ENCODE measurements at places on chromosomes 2 and 18.
A peak's percentile ranks its signal among the peaks of the same experiment; 100 is the strongest.

GRCh38 chr2:5173876-5174535 is 518.2 kb upstream of the SOX11 start:
- no peak overlapping the region for H3K27ac ChIP-seq
- no peaks in the 10 kb centered on the region for H3K4me1 ChIP-seq
- H3K36me3 ChIP-seq, result no peaks in the 10 kb centered on the region
- H3K4me3 ChIP-seq, result no peak overlapping the region
- H3K27me3 ChIP-seq, result no peaks in the 10 kb centered on the region

DNA sequence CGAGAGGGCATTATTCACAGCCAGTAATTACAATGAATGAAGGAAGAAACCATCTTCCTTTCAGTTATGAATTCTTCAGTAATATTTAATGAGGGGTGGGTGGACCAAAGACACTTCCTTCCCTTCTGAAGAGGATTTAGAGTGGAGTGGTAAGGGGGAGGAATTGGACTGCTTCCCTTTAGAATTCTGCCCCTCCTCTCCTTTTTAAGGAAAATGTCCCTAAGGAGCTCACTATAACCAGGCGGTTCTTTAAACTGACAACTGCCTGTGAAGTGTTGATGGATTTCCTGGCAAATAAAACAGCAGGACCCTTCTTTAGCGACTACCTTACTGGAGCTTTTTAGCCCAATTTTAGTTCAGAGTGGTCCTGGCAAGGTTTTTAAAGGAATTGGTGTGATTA is 86.4 kb downstream of the LIMS1 start:
- H3K27ac ChIP-seq, result no peak overlapping the region
- no peaks in the 10 kb centered on the region for H3K27me3 ChIP-seq
- H3K4me1 ChIP-seq, result peaks cover 21% of the 10 kb centered on the region
- H3K4me3 ChIP-seq, result no peak overlapping the region

DNA sequence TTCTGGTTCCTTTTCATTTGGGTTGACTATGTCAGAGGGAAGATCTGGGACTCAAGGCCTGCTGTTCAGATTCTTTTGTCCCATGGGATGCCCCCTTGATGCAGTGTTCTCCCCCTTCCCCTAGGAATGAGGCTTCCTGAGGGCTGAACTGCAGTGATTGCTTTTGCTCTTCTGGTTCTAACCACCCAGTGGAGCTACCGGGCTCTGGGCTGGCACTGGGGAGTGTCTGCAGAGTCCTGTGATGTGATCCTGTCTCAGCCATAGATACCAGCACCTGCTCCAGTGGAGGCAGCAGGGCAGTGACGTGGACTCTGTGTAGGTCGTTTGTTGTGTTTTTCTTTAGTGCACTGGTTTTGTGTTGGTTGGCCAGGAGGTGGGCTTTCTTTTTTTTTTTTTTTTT is 32.1 kb upstream of the RHOB start:
- H3K27me3 ChIP-seq, result no peaks in the 10 kb centered on the region
- H3K4me3 ChIP-seq, result no peak overlapping the region
- peak; percentile 7 for DNase-seq
- peaks cover 3% of the 10 kb centered on the region for H3K4me1 ChIP-seq
- no peaks in the 10 kb centered on the region for H3K36me3 ChIP-seq

DNA sequence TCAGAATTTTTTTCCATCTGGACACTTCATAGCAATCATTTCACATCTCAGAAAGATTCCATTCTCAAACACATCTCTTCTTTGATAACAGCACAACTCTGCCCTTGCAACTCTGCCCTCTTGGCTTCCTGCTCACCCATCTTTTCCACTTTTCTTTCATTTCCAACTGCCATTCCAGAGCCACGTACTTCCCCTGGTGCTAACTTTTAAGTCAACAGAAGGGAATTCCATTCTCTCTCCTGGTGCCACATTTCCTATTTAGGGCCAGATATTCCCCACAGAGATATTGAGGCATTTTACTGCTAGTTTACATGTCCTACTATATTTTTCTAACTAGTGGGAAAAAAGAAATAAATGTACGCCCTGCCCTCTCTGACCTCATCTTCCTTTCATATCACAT is 590.2 kb downstream of the ARHGAP15 start:
- H3K36me3 ChIP-seq, result no peaks in the 10 kb centered on the region
- H3K27me3 ChIP-seq, result no peaks in the 10 kb centered on the region
- no peak overlapping the region for H3K4me3 ChIP-seq
- H3K27ac ChIP-seq, result no peak overlapping the region
- no peaks in the 10 kb centered on the region for H3K4me1 ChIP-seq

DNA sequence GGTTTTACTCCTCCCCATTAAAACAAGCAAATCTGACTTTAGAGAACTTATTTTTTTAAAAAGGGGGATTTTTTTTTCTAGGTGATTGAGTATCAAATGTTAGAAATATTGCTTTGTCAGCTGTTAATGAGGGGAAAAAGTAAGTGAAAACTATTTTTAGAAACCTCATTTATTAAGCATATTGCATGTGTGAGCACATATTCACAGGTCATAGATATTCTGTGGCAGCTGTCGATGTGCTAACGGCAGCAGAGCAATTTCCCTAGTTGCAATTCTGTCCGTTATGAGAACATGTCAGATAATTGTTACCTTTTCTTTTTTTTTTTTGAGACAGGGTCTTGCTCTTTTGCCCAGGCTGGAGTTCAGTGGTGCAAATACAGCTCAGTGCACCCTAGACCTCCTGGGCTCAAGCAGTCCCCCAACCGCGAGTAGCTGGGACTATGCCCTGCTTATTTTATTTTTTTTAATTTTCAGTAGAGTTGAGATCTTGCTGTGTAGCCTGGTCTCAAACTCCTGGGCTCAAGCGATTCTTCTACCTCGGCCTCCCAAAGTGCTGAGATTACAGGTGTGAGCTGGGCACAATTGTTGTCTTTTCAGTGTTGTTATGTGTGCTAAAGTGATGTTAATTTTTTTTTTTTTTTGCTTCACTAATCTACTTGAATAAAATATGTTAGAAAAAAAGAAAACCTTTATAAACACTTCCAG is 69.8 kb downstream of the MTA3 start:
- H3K4me1 ChIP-seq, result peaks cover 3% of the 10 kb centered on the region
- DNase-seq, result no peak
- no peak overlapping the region for H3K4me3 ChIP-seq
- H3K27me3 ChIP-seq, result no peaks in the 10 kb centered on the region

- H3K27me3 ChIP-seq, result no peaks in the 10 kb centered on the region
- H3K4me1 ChIP-seq, result no peaks in the 10 kb centered on the region
- H3K36me3 ChIP-seq, result no peaks in the 10 kb centered on the region
- H3K27ac ChIP-seq, result no peak overlapping the region
- no peak for DNase-seq
Observed at GRCh38 chr2:146287281-146287680, 1557.5 kb upstream of the ACVR2A start.

GRCh38 chr2:215693193-215693998 is 257.5 kb upstream of the FN1 start:
- H3K36me3 ChIP-seq, result no peaks in the 10 kb centered on the region
- no peak overlapping the region for H3K4me3 ChIP-seq
- DNase-seq, result peak; percentile 38
- H3K27me3 ChIP-seq, result no peaks in the 10 kb centered on the region

GRCh38 chr18:7885865-7886264 is 318.7 kb downstream of the PTPRM start:
- H3K4me3 ChIP-seq, result no peak overlapping the region
- H3K27ac ChIP-seq, result no peak overlapping the region
- no peak for DNase-seq
- H3K4me1 ChIP-seq, result no peaks in the 10 kb centered on the region
- H3K36me3 ChIP-seq, result no peaks in the 10 kb centered on the region

- no peak overlapping the region for H3K27ac ChIP-seq
- DNase-seq, result no peak
- peaks cover 9% of the 10 kb centered on the region for H3K4me1 ChIP-seq
- H3K27me3 ChIP-seq, result no peaks in the 10 kb centered on the region
Observed at GRCh38 chr2:26000561-26001082, 18.3 kb upstream of the KIF3C start.

DNA sequence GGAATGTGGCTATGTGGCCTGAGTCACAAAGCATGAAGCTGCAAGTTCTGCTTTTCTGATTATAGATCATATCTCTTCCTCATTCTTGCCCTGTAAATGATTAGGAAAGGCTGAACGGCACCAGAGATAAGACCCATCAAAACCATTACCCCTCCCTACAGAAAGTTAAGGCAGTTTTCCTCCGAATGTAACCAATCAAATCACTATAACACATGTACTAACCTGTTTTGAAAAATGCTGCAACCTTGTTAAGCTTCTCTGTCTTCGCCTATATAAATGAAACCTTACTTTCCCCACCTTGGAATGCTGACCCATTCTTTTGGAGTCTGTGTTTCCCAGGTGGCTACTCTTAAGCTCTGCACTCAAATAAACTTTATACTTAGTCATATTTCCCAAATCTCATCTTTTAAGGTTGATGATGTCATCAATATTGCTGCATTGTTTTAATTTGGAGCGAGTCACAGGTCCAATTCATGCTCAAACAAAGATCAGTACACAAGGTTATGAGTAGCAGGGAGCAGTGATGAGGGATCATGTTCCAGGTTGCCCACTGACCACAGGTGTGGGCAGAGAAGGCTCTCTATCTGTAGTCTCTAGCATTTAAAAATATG is 662.3 kb downstream of the IRS1 start:
- no peak overlapping the region for H3K4me3 ChIP-seq
- no peaks in the 10 kb centered on the region for H3K4me1 ChIP-seq
- no peaks in the 10 kb centered on the region for H3K36me3 ChIP-seq
- no peak overlapping the region for H3K27ac ChIP-seq
- H3K27me3 ChIP-seq, result no peaks in the 10 kb centered on the region
- DNase-seq, result no peak

DNA sequence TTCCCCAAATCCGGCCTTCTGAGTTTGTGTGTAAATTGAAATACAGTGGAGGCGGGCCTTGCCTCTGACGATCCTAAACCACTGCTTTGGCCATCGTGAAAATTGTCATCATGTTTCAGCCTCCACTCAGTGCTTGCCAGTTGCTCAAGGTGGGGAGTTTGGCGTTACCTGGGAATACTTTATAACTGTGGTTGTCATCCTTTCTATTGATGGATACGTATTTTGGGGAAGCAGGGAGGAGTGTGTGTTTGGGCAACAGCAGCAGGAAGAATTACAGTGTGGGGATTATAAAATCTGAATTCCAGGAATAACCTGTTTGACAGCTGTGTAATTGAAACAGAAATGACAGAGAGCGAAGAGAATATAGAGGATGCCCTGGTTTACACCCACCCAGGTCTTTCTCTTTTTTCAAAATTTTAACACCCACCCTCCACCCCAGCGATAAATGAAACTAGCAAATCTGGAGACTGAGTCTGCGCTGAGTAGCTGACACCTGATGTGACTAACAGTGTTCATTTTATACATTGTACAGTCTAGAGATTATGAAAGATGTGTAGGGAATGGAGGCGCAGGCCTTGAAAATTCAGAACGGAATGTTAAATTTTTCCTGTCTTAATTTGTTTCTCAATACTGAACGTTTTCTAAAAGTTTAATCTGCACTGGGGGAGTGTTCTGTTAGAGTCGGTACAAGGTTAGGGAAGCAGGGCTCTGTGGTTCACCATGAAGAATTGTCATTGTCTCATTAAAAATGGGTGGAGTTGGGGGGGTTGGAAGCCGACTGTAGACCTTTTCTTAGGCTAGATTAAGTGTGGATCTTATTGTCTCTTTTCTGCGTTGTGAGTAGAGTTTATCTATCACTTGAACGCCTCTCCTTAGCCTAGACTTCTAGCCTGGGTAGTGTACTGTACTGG is 1.6 kb downstream of the MAP4K4 start:
- peak overlapping the region; percentile 78 for H3K4me3 ChIP-seq
- H3K4me1 ChIP-seq, result peaks cover 17% of the 10 kb centered on the region
- H3K27me3 ChIP-seq, result no peaks in the 10 kb centered on the region
- H3K36me3 ChIP-seq, result no peaks in the 10 kb centered on the region

DNA sequence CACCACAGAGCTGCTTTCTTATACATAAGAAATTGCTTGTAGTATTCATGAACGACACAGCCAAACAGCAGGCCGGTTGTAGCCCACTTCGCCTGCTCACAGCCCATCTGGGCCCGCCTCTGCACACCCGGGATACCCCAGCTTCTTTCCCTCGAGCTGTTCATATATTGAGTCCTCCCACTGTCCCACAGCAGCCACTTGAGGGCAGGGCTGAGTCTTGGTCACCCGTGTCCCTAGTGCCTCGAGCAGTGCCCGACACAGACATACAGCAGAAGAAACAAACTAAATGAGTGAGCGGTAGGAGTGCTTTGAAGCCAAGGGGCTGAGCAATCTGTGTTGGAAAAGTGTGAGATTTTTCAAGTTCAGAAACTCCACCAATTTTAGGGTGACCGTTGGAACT is 251.4 kb downstream of the KLHL29 start:
- H3K27me3 ChIP-seq, result no peaks in the 10 kb centered on the region
- H3K27ac ChIP-seq, result no peak overlapping the region
- H3K4me3 ChIP-seq, result no peak overlapping the region
- no peaks in the 10 kb centered on the region for H3K36me3 ChIP-seq
- DNase-seq, result no peak

- no peaks in the 10 kb centered on the region for H3K27me3 ChIP-seq
- H3K4me3 ChIP-seq, result no peak overlapping the region
- H3K27ac ChIP-seq, result no peak overlapping the region
- no peaks in the 10 kb centered on the region for H3K4me1 ChIP-seq
- no peak for DNase-seq
Observed at GRCh38 chr2:85189606-85190270, 56.5 kb downstream of the TCF7L1 start.

DNA sequence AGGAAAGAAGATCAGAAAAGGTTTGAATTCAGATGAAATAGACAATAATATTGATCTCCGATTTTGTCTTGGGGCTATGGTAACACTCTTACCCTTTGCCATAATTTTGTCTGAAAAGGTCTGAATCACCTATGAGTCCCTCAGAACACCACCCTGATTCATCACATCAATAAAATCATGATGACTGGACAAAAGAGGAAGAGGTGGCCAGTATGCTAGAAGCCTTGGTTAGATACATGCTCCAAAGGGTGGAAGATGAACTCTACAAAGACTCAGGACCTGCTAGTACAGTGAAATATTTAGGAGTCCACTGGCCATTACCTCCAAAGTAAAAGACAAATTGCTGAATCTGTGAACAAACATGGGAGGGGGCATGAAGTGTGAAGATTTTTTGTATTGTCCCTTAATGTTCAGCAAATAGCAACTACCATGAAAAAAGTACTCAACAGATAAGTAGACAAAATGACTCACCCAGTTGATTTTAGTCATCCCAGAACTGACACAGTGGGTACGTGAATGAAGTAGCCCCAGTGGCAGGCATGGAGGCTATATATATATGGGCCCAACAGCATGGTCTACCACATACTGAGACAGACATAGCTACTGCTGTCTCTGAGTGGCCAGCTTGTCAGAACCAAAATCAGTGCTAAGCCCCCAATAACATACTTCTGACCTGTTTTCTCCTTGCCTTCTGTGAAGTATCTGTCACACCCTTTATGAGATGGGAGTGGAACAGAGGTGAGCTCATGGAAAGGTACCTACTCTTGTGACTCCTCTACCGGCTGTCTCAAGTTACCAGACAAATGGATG is 36.5 kb upstream of the GLS start:
- no peak overlapping the region for H3K27ac ChIP-seq
- no peak overlapping the region for H3K4me3 ChIP-seq
- no peaks in the 10 kb centered on the region for H3K36me3 ChIP-seq
- no peak for DNase-seq
- no peaks in the 10 kb centered on the region for H3K27me3 ChIP-seq
- peaks cover 3% of the 10 kb centered on the region for H3K4me1 ChIP-seq

- no peaks in the 10 kb centered on the region for H3K36me3 ChIP-seq
- H3K27ac ChIP-seq, result no peak overlapping the region
- no peaks in the 10 kb centered on the region for H3K27me3 ChIP-seq
- H3K4me3 ChIP-seq, result no peak overlapping the region
- no peaks in the 10 kb centered on the region for H3K4me1 ChIP-seq
Observed at GRCh38 chr18:27825689-27826088, 351.2 kb downstream of the CDH2 start.
